ENCODE measurements at places on chromosomes 12 and 14.

DNA sequence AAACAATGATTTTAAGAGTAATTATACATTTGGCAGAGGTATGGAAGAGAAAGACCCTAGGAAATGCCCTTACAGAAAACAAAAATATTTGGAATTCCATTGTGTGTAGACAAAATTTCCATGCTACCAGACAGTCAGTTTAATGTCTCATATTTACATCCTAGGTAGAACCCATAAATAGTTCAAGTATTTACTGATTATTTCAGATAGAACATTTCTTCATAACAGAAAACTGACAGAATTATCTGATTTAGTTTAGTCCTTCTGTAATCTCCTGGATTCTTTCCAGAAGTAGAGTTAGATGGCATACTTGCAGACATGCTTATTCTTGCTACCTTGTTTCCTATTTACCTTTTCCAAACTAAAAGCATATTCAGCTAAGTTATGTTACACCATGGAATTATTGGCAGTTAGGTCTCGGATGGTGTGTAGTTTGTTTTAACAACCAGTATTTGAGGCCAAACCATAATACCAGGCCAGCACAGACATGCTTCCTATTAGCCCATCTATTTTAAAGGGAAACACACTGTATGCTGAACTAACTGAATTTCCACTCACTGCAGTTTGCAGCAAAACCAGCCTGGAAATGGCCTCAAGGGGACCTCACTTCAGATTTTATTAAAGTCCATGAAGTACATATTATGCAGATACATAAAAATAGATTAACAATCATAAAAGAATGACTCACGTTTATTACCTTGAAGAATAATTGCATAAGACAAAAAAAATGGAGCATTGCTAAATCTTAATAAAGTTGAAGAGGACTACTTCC, 126.6 kb upstream of the LRIG3 start:
- DNase-seq = no peak

DNA sequence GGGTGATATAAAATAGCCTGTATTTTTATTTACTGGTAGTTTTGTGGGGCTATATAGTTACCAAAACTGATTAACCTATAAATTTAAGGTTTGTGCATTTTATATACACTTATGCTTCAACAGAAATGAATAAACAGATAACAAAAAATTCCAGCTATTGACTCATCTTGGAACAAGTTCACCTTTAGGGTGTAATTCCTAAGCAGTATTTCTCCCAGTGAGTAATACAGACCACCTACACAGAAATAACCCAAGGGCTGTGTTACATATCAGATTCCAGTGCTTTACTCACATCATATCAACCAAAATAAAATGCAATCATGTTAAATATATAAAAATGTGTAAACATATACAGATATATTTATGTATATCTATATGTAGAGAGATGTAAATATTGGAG, 345.6 kb downstream of the ADAMTS20 start:
- no peak for DNase-seq

GRCh38 chr14:34548472-34548981, 9.0 kb upstream of the EAPP start:
- no peak for DNase-seq

DNA sequence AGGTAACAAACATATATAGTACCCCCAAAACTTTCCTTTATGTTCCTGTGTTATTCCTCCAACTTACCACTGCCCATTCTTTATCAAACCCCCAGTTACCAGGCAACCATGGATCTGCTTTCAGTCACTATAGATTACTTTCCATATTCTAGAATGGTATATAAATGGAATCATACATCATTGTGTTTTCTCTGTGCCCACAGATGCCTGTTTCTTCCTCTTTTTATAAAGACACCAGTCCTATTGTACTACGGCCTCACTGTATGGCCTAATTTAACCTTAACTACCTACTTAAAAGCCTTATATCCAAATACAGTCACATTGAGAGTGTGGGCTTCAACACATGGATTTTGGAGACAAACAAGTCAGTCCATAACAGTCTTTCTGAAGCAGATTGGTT, 2.6 kb downstream of the TAS2R14 start:
- DNase-seq = no peak

DNA sequence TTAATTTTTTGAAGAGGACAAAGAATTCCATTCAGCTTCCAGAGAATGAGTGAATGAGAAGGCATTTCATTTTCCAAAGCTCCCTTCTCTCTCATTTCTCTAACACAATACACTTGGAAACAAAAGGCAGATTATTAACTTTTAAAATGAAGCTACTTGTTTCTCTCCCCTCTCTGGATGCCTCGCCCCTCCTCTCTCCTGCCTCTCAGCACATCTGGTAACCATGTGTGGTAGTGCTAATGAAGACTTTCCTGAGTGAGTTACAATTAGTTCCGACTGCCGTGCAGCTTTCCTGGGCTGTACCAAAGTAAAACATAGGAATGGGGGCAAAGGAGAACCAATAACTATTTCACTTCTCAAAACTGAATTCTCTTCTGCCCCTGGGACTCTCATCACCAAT, 84.7 kb upstream of the SOX5 start:
- no peak for DNase-seq

DNA sequence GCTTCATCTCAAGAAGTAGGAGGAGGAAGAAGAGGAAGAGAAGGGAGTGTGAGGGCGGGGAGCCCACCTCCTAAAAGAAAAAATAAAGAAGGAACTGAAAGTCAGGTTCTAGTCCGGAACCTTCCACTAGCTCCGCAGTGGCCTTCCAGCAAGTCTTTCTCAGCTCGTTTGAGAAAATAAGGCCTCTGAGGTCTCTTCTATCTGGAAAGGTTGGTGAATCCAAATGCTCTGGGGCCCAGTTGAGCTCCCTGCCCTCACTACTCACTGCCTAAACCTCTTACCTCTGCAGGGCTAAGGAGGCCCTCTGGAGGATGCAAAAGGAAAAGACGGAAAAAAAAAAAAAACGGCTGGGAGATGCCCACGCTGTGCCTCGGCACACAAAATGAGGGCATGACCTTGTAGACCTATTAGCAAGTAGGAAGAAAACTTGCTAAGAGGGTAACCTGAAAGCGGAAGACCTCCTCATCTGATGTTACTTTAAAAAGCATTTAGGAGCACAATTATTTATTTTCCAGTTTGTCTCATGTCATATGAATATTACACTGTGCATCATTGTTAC, 35.9 kb downstream of the FBLN5 start:
- peak; percentile 39 for DNase-seq
